ENCODE measurements at places on chromosomes 16 and 17.

DNA sequence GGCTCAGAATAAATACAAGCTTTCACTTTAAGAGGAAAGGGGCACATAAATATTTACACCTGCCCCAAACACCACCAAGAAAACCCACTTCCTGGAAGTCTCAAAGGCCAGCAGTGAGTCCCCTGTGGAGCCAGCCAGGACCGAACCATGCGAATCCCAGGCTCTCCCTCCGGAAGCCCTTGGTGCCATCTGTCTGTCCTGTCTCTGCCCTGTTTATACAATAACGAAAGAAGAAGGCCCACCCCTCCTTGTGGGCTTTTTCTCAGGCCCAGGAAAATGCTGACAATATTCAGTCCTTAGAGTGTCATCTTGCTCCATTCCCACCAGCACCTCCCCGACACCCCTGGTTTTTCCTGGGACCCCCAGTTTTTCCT is 3.6 kb upstream of the SLC6A4 start:
- no peak for DNase-seq

GRCh38 chr17:20263595-20263994 is 203.7 kb downstream of the LGALS9B start:
- DNase-seq = no peak

DNA sequence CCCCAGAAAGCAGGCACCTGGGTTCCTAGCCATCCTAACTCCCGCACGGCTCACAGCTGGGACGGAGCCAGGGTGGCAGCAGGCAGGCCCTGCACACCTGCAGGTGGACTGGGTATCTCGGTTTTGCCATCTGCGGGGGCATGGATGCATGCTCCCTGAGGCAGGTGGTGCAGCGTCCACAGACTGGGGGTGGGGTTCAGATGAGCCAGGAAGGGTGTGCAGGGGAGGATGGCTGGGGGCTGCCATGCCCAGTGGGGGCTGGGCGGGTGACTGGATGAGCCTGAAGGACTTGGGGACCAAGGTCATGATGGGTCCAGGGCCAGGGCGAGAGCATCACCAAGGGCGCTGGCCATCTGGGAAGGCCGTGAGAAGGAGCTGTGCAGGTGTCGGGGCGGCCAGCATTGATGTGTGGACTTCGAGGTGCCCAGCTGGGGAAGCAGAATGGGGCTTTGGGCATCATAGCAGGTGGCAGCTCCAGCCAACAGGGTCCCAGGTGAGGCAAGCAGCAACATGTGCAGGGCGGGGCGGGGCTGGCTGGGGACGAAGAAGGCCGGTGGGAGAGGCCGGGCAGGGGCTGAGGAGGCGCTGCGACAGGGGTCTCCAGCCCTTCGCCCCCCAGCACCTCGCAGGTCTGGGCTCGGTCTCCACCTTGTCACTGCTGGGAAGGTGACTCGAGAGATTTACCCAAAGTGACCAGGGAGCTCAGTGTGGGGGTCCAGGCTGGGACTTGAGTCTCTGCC is 41.0 kb upstream of the ZNF469 start:
- no peak for DNase-seq

GRCh38 chr16:9033125-9033830 is 58.2 kb upstream of the HAPSTR1 start:
- DNase-seq = no peak

DNA sequence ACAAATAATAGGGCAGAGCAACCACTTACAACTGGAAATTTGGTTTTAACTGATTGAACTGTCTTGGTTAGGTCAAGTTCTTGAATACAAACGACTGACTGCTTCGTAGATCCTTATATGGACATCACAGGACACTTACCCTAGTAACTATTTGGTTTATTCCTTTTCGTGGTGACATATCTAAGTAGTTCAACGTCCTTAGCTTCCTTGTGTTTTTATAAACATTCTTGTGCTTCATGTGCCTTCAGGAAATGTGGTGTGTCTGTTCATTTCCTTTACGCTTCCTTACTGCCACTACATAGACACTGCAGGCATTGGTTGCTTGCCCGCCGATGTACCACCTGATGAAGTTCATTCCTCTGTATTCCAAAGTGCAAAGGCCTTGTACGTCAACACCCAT is 59.3 kb downstream of the USP10 start:
- DNase-seq = no peak

DNA sequence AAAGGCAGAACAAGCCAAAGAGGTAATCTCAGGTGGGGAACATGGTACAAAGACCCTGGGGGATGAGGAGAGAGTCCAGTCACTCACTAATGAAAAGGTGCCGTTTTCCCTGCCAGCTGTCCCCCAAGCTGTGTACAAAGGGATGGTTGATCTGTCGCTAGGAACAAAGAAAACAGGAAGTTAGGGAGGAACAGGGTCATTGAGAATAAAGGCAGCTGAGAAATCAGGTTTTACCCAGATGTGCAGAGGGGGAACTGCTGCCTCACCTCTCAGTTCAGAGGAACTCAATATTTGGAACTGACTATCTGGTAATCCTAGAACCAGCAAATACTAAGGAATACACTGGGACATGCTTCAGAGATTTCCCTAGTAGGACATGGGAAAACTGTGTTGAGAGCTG is 1.5 kb downstream of the RSKR start:
- no peak for DNase-seq

DNA sequence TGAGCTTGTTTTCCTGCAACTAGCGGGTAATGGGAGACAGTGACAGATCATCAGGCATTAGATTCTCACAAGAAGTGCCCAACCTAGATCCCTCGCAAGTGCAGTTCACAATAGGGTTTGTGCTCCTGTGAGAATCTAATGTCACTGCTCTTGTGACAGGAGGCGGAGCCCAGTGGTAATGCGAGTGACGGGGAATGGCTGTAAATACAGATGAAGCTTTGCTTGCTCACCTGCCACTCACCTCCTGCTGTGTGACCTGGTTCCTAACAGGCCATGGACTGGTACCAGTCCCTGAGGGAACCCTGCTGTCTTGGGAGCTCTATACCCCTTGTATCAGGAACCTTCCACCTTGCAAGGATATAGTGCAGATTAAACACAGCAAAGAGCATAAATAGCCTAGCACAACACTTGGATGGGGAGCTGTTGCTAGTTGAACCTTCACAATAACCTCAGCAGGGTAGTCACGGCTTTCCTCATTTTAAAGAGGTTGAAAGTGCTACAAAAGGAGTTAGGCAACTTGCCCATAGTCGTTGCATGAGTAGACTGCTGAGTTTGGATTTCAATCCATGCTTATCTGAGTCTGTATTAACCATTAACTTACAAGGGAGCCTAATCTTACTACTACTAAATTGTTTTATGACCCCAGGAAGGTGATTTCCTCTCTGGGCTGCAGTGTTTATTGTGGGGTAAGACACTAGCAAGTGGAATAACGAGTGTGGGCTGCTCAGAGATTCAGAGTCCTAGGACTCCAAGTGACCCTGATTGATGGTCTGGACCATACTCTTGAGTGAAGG is 156.6 kb upstream of the ZFHX3 start:
- DNase-seq = no peak

DNA sequence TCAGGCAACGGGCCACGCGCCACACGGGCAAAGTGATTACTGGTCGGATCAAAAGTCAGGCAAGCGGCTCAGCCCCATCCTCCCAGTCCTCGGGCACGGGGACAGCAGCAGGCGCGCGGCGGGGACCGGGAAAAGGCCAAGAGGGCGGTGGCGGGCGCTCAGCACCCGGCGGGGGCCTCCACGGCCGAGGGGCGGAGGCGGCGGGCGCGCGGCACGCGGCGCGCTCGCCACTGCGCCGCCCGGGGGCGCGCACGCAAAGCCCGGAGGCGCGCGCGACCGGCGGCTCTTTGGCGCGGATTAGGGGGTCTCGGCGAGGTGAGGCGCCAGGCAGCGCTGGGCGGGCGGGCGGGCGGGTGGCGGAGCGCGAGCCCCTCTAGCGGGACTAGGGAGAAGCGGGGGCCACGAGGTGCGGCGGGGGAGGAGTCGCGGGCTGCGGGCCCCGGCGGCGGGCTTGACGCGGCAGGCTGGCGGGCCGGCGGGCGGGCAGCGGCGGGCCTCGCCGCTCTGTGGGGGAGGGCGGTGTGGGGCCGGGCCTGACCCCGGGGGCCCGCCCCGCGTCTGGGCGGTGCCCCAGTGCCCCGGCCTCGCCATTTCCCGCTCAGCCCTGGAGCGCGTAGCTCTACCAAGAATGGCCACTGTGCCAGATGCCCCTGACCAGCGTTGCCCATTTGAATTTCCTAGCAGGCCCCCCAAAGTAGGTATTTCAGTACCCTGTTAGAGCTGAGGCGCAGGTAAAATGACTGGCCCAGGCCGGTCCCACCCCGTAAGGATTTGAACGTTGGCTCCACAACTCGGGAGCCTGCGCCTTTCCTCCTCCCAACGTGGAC is at the start of the genes ACACA and TADA2A:
Gene ACACA, minus strand, starts transcription at position 202 of the 827 bp plus-strand sequence. CDS start 537 bp downstream, outside the sequence.
Gene TADA2A, plus strand, starts transcription at position 252 of the 827 bp plus-strand sequence. CDS start 4,480 bp downstream, outside the sequence.
- DNase-seq = peak; percentile 90

DNA sequence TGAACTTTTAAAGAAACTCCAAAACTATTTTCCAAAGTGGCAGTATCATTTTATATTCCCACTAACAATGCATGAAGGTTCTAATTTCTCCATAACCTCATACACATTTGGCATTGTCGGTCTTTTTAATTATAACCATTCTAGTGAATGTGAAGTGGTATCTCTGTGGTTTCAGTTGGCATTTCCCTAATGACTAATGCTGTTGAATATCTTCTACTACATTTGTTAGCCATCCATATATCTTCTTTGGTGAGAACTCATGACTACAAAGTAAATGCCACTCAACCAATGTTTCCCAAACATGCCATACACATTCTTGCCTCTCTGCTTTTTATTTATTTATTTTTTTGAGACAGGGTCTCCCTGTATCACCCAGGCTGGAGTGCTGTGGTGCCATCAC is 31.7 kb upstream of the TAOK1 start:
- DNase-seq = no peak

GRCh38 chr16:9366048-9366969 is 274.9 kb downstream of the HAPSTR1 start:
- peak; percentile 86 for DNase-seq

GRCh38 chr17:83073389-83074063 is 5.9 kb upstream of the METRNL start:
- DNase-seq = no peak

DNA sequence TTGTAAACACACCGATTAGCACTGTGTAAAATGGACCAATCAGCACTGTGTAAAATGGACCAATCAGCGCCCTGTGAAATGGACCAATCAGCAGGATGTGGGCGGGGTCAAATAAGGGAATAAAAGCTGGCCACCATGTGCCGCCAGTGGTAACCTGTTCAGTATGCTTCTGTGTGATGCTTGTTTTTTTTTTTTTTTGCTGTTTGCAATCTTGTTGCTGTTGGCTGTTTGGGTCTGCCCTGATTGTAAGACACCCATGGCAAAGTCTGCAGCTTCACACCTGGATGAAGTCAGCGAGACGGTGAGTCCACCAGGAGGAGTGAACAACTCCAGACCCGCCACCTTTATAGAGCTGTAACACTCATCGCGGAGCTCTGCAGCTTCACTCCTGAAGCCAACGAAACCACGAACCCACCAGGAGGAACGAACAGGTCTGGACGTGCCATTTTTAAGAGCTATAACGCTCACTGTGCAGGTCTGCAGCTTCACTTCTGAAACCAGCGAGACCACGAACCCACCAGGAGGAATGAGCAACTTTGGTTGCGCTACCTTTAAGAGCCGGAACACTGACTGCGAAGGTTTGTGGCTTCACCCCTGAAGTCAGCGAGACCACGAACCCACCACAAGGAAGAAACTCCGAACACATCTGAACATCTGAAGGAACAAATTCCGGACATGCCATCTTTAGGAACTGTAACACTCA is 85.0 kb upstream of the MED9 start:
- no peak for DNase-seq

DNA sequence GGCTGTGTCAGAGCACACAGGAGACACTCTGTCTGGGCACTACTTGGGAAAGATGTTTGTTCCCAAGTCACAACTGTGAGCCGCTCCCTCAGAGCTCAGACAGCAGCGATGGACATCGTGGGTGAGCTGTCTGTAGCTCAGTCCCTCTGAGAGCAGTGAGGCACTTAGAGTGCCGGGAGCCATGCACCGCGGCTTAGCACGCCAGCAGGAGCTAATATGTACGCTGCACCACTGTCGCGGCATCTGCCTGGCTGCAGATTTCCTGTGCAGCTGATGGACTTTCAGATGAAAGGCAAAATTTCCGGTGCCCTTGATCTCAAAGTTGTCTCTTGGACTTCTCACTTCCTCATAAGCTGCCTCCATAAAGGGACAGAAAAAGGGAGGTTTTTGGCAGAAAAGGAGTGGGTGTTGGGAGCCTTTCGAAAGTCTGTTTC is 92.8 kb upstream of the ZNF469 start:
- DNase-seq = no peak

DNA sequence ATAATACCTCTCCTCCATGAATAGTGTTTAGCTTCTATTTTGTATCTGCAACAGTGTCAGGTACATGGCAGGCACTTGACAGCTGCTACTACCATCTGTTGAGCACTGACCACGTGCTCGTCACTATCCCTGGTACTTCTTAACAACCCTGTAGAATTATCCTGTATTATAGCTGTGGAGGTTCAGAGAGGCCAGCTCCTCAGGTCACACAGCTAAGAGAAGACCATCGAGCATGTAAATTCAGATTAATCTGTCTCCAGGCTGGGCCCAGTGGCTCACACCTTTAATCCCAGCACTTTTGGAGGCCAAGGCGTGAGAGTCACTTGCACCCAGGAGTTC is 26.3 kb downstream of the WSB1 start:
- no peak for DNase-seq

DNA sequence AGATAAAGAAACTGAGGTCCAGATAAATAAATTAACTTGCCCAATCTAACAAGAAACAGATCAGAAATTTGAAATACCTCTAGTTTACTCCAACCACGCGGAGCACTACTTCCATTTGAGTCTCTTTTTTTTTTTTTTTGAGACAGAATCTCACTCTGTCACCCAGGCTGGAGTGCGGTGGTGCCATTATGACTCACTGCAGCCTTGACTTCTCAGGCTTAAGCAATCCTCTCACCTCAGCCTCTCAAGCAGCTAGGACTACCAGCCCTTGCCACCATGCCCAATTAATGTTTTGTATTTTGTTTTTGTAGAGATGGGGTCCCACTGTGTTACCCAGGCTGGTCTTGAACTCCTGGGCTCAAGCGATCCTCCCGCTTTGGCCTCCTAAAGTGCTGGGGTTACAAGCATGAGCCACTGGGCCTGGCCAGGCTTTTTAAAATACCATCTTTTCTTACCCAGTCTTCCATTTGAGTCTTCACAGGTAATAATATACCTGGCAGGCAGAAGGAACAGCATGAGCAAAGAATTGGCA is 3.3 kb upstream of the NACA2 start:
- no peak for DNase-seq

DNA sequence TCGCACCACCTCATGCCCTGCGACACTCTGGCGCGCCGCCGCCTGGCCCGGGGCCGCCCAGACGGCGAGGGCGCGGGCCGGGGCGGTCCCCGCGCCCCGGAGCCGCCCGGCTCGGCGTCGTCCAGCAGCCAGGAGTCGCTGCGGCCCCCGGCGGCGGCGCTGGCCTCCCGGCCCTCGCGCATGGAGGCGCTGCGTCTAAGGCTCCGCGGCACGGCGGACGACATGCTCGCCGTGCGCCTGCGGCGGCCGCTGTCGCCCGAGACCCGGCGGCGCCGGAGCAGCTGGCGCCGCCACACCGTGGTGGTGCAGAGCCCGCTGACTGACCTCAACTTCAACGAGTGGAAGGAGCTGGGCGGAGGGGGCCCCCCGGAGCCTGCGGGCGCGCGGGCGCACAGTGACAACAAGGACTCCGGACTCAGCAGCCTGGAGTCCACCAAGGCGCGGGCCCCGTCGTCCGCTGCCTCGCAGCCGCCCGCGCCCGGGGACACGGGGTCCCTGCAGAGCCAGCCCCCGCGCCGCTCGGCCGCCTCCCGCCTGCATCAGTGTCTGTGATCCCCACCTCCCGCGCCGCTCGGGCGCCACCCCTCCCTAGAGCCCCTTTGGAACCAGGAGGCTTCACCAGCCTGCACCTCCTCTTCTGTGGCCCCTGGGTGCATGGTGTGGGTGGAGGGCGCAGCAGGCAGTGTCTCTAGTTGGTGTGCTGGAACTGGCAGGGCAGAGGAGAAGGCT is 82.3 kb downstream of the ARHGAP23 start:
- no peak for DNase-seq
